Cortex of kidney (tissue), 1 donor: ENCODE measurements at places on chromosomes 6 and 20.

DNA sequence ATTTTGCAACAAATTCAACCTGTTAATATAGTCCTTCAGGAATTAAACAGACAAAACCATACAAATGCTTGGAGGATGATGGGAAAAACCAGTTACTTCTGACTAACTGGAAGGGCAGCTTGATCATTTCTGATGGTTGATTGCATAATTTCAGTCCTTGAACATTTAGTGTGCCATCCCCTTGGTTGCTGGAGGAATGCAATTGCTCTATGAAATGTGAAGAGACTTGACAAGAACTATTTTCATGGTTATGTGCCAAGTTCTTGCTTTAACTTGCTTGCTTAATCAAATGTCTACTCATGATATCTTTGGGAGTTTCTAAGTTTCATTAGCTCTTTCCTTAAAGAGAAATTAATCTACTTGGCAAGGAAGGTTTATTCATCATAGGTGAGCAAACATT, 45.2 kb downstream of the ANKEF1 start:
- no peak for DNase-seq

- no peak for DNase-seq
Observed at GRCh38 chr20:62364911-62365736, 2.0 kb downstream of the LAMA5 start.

- no peak for DNase-seq
Observed at GRCh38 chr6:56529594-56530191, 113.0 kb downstream of the DST start.

DNA sequence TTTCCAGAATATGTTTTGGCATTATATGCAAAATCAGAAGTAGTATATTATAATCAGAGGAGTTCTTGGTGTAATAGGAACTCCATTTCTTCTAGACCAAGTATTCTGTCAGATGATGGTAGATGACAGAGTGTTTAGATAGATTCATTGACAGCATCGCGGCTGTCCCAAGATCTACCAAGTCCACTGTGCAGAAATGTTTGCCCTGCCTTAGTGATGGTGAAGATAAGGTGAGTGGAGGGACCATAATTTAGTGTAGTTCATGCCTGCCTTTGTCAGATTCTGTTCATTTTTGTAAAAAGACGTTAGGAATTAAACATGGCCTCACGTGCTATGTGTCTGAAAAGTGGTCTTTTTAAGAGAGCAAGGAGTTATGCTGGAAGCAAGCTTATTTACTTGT, 270.1 kb downstream of the ARID1B start:
- no peak for DNase-seq

GRCh38 chr20:51763965-51764602, 4.1 kb downstream of the ATP9A start:
- DNase-seq: no peak
